Astrocyte (in vitro differentiated cells and primary cell): ENCODE measurements at places on chromosomes 2 and 18. TPM values are rescaled to one million over a fixed set of nuclear protein-coding genes. Genes with fewer than 3 reads are reported as not detected.

DNA sequence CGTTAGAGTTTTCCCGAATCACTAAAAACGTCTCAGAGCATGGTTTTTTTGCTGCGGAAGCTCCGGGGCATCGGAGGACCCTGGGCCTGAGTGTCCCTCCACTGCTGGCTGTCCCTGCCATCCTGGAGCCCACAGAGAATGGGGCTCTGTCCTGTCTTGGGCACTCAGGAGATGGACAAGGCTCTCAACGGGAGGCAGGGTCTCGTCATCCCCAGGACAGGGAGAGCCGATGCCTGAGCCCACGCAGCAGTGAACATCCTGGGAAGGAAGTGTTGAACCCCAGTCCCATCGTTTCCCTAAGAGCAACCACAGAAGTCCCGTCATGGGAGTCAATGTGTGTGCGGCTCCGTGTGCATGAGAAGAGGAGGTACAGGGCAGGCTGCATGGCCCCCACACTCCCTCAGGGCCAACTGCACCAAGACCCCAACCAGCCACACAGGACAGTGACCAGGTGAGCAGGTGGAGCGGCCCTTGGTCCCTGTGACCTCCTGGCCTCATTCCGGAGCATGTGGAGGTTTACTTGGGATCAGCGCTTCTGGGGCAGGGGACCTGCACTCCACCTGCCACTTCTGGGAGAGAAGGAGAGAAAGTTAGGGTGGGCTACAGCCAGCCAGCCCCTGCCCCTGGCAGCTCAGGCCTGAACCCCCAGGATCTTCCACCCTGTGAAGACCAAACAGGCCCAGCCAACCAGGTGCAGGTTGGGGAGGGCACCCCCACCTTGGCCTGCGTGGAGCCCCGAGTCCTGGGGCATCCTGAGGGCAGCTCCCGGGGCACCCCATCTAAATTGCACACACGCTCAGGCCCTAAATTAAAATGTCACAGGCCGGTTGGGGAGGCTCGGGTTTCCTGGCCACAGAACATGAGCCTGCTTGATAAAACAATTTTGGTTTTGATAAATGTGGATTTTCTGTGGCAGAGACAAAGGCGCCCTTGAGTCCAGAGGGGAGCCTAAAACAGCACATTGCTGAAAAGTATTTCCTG lies 3.1 kb upstream of the SNED1 start:
- H3K4me1 ChIP-seq: peaks cover 16% of the 10 kb centered on the region
- no peak overlapping the region for H3K4me3 ChIP-seq
- no peaks in the 10 kb centered on the region for H3K27me3 ChIP-seq
- DNase-seq: no peak
- H3K27ac ChIP-seq: no peak overlapping the region
- H3K36me3 ChIP-seq: no peaks in the 10 kb centered on the region

DNA sequence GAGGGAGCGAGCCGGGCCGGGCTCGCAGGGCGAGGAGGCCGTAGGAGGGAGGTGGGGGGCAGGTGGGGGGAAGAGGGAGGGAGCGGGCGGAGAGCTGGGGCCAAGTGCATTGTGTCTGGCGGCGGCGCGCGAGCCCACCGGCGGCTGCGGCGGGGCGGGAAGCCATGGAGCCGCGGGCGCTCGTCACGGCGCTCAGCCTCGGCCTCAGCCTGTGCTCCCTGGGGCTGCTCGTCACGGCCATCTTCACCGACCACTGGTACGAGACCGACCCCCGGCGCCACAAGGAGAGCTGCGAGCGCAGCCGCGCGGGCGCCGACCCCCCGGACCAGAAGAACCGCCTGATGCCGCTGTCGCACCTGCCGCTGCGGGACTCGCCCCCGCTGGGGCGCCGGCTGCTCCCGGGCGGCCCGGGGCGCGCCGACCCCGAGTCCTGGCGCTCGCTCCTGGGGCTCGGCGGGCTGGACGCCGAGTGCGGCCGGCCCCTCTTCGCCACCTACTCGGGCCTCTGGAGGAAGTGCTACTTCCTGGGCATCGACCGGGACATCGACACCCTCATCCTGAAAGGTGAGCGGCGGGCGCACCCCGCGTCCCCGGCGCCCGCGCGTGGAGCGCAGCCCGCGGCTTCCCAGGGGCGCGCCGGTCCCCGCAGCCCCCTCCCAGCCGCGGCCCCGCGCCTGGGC lies at the start of gene TMEM178A:
TSS of gene TMEM178A (plus strand) at position 107 of the 680 bp plus-strand sequence. CDS start at position 165, 58 bp downstream.
- no peaks in the 10 kb centered on the region for H3K36me3 ChIP-seq
- H3K27me3 ChIP-seq: peaks cover 36% of the 10 kb centered on the region
- H3K4me1 ChIP-seq: no peaks in the 10 kb centered on the region
- peak within 1 kb of the TSS; percentile 61 for H3K4me3 ChIP-seq

- no peaks in the 10 kb centered on the region for H3K27me3 ChIP-seq
- no peaks in the 10 kb centered on the region for H3K36me3 ChIP-seq
- H3K4me3 ChIP-seq: no peak overlapping the region
- H3K4me1 ChIP-seq: peaks cover 4% of the 10 kb centered on the region
- DNase-seq: no peak
These were observed 279.0 kb upstream of the FIGN start for GRCh38 chr2:164014791-164015190.

GRCh38 chr2:705971-706511 lies 28.8 kb upstream of the TMEM18 start:
- H3K27ac ChIP-seq: no peak overlapping the region
- H3K27me3 ChIP-seq: no peaks in the 10 kb centered on the region
- no peaks in the 10 kb centered on the region for H3K4me1 ChIP-seq

MC5R gene
- total RNA-seq: 0.26 and 0.57 TPM in 2 replicates

DNA sequence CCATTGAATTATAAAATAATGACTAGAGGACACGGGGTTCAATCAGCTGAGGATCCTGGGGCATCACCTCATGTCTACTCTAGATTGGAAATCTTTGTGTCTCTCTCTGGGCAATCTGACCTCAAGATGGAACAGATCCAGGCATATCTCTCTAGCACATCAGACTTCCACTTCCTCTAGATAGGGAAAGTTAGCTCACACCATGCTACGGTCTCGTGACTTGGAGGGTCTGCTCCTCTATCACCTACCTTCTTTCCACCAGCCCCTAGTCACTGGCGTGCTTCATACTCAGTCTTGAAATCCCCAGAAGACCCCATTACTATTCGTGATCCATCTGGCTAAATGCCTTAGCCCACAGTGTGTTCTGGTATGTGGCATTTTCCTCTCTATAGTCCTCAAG lies 148.8 kb downstream of the ANKRD44 start:
- DNase-seq: no peak
- H3K36me3 ChIP-seq: no peaks in the 10 kb centered on the region

DNA sequence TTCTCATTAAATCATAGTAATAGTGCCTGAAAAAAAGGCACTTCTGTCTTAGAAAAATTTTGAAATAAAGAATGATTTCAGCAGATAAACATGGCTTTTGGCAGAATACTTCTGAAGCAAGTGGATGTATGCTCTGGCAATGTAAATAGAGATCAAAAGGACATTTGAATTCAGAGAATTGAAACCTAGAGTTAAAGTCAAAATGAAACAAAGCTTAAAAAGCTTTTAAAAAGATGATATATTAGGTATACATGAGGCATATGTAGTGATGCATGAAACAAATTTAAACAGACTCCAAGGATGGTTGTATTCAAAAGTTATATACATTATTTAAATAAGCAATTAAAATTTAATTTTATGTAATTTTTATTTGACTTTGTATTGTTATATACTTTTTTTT lies 1344.5 kb upstream of the TMEFF2 start:
- no peaks in the 10 kb centered on the region for H3K27me3 ChIP-seq
- H3K4me3 ChIP-seq: no peak overlapping the region
- no peaks in the 10 kb centered on the region for H3K4me1 ChIP-seq
- H3K27ac ChIP-seq: no peak overlapping the region
- H3K36me3 ChIP-seq: no peaks in the 10 kb centered on the region
- DNase-seq: no peak

DNA sequence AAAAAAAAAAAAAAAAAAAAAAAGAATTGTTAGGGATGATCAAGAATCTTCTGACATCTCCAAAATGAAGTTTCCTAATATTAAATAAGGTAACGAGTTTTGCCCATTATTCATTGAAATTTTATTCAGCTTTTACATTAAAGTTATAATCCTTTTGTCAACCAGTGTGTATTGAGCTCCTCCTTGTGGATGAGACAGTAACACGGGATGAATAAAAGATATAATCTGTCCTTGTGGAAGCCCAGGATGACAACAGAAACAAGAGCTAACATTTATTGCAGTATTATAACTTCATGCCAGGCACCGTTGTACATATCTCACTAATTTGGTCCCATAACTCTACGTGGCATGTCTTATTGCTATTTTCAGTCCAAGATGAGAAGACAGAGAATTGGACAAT lies 33.4 kb upstream of the SERPINB7 start:
- H3K27ac ChIP-seq: no peak overlapping the region
- H3K4me1 ChIP-seq: no peaks in the 10 kb centered on the region
- DNase-seq: no peak
- H3K4me3 ChIP-seq: no peak overlapping the region

DNA sequence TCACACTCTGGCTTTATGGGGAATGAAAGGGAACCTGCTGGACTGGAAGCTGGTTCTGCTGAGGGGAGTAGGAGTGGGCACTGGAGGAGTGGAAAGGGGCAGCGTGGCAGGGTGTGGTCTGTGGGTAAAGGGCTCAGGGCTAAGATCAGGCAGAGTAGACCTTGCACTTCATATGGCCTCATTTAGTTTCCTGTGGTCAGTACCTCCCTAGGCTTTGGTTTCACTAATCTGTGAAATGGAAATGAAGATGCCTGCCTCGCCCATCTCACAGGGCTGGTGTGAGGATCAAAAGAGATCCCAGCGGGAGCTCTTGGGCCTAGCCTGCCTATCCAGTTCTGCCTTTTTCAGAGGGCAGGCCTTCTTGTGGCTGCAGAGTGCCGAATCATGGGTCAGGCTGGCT lies 208.7 kb downstream of the LOXHD1 start:
- no peaks in the 10 kb centered on the region for H3K27me3 ChIP-seq
- no peak overlapping the region for H3K27ac ChIP-seq
- no peak for DNase-seq
- H3K4me1 ChIP-seq: no peaks in the 10 kb centered on the region
- no peak overlapping the region for H3K4me3 ChIP-seq

DNA sequence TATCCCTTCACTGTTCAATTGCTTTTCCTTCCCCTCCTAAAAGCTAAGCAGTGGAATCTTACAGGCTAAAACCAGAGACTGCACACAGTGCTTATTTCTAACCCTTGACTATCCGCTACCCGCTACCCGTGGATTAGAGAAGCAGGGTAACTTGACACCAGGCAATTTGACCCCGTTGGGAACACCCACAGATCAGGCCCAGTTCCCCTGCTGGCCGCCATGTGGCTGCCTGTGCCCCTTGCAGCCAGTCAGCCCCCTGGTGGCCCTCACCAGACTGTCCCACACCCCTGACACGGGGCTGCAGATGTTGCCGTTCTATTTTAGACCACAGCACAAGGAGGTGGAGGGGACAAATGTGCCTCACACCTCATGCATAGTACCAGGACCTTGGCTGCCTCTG lies 74.8 kb downstream of the TXNL1 start:
- no peak for DNase-seq
- H3K4me3 ChIP-seq: no peak overlapping the region
- H3K27me3 ChIP-seq: no peaks in the 10 kb centered on the region
- H3K4me1 ChIP-seq: no peaks in the 10 kb centered on the region
- H3K36me3 ChIP-seq: no peaks in the 10 kb centered on the region
- H3K27ac ChIP-seq: no peak overlapping the region

GRCh38 chr2:179022685-179023084 lies 27.3 kb downstream of the CCDC141 start:
- no peaks in the 10 kb centered on the region for H3K27me3 ChIP-seq
- no peak overlapping the region for H3K27ac ChIP-seq
- H3K4me3 ChIP-seq: no peak overlapping the region
- DNase-seq: no peak

GRCh38 chr2:173997269-173997668 lies 32.1 kb upstream of the SP3 start:
- peaks cover 2% of the 10 kb centered on the region for H3K27me3 ChIP-seq
- H3K4me3 ChIP-seq: no peak overlapping the region

DNA sequence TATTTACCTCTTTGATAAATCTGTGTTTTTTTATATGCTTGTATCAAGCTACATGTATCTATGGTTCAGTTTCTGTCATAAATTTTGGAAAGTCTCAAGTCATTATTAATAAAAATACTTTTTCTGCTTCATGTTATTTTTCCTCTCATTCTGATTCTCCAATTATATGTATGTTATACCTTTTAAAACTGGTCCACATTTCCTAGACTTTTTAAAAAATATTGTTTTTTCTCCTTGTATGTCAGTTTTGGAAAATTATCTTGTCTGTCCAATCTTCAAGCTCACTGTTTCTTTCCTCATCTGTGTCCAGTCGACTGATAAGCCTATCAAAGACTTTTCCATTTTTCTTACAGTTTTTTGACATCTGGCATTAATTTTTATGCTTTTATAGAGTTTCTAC lies 253.4 kb downstream of the ASXL3 start:
- H3K36me3 ChIP-seq: no peaks in the 10 kb centered on the region
- no peak overlapping the region for H3K27ac ChIP-seq
- H3K4me3 ChIP-seq: no peak overlapping the region
- no peak for DNase-seq

- H3K27ac ChIP-seq: no peak overlapping the region
- DNase-seq: peak; percentile 52
- no peak overlapping the region for H3K4me3 ChIP-seq
- no peaks in the 10 kb centered on the region for H3K36me3 ChIP-seq
- peaks cover 5% of the 10 kb centered on the region for H3K4me1 ChIP-seq
These were observed 55.4 kb upstream of the CD28 start for GRCh38 chr2:203650860-203651613.

- no peak overlapping the region for H3K4me3 ChIP-seq
- H3K27me3 ChIP-seq: no peaks in the 10 kb centered on the region
- H3K36me3 ChIP-seq: no peaks in the 10 kb centered on the region
- H3K4me1 ChIP-seq: peaks cover 8% of the 10 kb centered on the region
- H3K27ac ChIP-seq: no peak overlapping the region
These were observed 252.9 kb downstream of the PRKCE start for GRCh38 chr2:45904267-45904945.

DNA sequence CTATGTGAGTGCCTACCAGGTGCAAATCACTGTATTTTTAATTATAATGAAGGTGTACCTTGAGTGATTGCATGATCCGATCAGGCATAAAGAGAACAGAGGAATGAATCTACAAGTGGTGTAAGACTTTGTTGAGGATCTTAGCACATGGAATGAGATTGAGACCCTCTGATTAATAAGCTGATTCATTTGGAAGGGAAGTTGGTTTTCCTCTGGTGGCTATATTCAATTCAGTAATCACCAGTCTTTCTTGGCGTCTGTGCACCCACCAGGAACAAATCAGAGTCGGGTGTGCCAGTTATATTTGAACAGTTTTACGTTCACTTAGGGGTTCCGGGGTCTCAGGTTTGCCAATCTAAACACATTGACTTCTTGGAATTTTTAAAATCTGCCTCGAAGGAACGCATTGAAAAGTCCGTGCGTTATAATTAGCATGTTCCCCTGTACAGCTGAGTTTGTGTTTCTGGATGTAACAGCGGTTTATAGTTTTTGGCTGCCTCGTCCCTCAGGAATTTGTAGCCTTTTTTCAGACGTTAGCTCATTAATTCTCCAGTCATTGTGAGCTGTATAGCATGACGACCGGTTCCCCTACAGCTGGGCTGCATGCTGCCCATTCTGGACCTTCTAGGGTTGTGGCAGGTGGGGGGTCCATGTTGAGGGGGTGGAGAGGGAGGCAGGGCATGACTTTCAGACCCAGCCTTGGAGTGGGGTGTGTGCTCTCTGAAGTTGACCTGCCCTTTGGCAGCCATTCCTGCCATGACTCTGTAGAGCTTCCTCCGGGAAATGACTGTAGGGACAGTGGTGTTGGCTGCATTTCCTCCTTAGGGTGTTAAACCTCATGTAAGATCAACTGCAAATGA lies 20.3 kb downstream of the MYO1B start:
- H3K4me3 ChIP-seq: peak overlapping the region; percentile 34
- peak overlapping the region; percentile 87 for H3K27ac ChIP-seq
- peak; percentile 91 for DNase-seq
- peaks cover 49% of the 10 kb centered on the region for H3K4me1 ChIP-seq
- no peaks in the 10 kb centered on the region for H3K27me3 ChIP-seq

NT5C1B gene
- not detected in 2 replicates for total RNA-seq
